ENCODE measurements at places on chromosomes 7 and 10.

GRCh38 chr10:93074597-93075368 lies 1.1 kb downstream of the CYP26A1 start:
- DNase-seq: no peak

- no peak for DNase-seq
These were observed 41.1 kb downstream of the SUGCT start for GRCh38 chr7:40175725-40176510.

DNA sequence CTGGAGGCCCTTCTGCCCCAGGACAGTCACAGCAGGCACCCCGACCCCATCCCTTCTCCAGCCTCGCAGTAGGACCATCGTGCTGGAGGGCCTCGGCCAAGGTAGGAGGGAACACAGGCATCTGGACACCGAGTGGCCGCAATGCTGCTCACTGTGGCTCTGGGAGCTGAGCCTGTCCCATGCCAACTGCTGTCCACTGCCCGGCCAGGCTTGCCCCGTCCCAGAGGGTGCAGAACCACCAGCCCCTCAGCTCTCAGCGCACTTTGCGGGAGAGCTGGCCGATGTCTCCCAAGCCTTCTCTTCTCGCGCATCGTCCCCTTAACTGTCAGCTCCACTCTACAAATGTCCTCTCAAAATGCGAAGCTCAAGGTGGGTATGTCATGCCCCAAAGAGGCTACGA lies 197.2 kb downstream of the PTPRN2 start:
- DNase-seq: no peak

DNA sequence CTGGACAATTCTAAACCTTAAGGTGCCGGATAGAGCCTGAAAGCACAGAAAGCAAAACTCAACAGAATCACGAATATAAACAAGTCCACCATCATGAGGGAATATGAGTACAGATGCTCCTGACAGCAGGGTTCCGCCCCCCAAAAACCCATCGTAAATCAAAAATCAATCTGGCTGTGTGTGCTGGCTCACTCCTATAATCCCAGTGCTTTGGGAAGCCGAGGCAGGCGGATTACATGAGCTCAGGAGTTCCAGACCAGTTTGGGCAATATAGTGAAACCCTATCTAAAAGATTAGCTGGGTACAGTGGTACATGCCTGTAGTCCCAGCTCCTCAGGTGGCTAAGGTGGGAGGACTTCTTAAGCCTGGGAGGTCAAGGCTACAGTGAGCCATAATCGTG lies 12.2 kb downstream of the BUD31 start:
- no peak for DNase-seq

- no peak for DNase-seq
These were observed 64.4 kb upstream of the ADGRA1 start for GRCh38 chr10:133023216-133023843.

DNA sequence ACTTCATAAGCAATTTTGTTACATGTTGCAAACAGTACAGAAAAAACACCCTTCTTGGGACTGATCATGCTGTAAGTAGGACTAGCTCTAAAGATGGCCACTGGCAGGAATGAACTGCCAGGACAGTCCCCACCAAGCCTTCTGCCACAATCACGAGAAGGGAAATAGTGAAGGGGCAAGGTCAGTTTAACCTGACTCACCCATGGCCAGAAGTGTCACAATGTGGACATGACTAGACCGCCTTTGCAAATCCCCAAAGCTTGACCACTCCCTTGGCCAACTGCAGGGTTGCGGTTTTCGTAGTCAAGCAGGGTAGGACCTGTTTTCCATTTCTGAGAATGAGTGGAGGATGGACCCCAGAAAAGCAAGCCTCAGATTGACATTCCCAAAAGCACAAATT lies 19.4 kb upstream of the FRAT2 start:
- DNase-seq: peak; percentile 99

- DNase-seq: no peak
These were observed 43.9 kb upstream of the C1QL3 start for GRCh38 chr10:16565604-16566003.

- DNase-seq: no peak
These were observed 57.4 kb downstream of the LRRC4 start for GRCh38 chr7:127973832-127974231.

GRCh38 chr10:133252223-133252552 lies 14.5 kb downstream of the VENTX start:
- DNase-seq: no peak

DNA sequence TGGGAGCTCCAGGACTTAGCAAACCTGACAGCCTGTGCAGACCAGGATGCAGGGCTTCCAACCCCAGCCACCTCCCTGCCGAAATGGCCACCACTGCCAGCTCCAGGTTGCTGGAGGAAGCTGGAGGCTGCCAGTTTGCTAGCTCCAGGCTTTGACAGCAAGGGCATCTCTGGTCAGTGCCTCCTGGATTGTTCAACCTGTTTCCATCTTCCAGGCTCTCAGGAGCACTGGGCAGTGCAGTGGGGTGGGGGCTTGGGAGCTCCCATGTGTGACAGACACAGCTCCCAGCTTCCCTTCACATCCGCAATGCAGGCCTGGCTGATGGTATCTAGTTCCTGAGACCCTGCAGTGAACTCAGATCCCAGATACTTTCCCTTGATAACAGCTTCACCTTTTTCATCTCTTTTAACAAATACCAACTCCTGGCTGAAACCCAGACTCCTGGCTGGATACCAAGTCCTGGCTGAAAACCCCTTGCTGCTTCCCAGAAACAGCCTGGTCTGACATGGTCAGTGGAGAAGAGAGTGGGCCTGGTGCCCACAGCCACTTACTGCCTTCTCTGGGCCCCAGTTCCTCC lies 20.8 kb upstream of the RET start:
- no peak for DNase-seq

DNA sequence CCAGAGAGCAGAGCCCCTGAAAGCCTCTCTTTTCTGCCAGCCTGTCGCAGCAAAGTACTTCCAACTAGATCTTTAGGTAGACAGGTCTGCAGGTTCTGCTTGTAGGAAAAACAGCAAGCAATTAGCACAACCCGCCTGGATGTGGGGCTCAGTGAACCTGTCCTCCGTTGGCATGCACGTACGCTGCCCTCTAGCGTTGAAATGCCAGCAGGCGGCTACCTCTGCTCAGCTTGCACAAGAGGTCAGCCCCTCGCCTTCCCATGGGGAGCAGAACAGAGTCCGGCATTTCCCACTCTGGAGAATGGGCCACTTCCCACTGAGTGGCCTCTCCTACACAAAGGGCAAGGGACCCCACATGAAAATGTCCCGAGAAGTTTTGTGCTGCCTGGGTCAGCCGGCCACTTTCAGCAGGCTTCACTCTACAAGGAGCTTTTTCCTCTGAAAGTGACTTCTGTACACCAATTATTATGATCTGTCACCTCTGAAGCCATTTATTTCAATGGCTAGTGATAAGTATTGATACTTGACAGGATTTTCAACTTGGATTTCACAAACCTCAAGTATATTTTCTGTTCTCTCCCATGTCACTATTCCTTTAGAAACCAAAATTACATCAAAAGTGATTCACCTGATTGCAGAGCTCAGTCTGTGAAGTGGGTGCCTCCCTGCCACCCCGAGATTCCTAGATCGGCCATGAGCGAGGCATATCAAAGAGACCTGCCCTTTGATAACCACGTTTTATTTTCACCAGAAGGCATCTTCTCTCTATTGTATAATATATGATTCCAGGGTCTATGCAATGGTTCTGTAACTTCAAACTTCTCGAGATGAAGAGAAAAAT lies 56.7 kb downstream of the JCAD start:
- DNase-seq: peak; percentile 68

DNA sequence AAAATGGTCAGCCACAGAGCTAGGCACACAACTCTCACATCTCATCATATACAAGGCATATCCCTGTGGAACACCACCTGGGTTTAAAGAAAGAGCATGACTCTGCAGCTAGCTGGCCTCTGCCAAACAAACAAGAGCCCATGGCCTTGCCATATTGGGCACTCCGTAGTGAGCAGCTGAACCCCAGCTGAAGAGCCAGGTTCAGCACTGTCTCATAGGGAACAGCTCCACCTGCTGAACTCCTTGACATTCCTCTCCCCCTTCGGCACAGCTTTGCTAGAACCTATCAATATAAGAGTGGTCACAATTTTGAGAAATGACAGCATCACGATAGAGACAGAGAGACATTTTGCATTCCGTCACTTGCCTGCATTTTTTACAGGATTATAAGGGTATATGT lies 20.0 kb downstream of the SORCS1 start:
- DNase-seq: no peak

DNA sequence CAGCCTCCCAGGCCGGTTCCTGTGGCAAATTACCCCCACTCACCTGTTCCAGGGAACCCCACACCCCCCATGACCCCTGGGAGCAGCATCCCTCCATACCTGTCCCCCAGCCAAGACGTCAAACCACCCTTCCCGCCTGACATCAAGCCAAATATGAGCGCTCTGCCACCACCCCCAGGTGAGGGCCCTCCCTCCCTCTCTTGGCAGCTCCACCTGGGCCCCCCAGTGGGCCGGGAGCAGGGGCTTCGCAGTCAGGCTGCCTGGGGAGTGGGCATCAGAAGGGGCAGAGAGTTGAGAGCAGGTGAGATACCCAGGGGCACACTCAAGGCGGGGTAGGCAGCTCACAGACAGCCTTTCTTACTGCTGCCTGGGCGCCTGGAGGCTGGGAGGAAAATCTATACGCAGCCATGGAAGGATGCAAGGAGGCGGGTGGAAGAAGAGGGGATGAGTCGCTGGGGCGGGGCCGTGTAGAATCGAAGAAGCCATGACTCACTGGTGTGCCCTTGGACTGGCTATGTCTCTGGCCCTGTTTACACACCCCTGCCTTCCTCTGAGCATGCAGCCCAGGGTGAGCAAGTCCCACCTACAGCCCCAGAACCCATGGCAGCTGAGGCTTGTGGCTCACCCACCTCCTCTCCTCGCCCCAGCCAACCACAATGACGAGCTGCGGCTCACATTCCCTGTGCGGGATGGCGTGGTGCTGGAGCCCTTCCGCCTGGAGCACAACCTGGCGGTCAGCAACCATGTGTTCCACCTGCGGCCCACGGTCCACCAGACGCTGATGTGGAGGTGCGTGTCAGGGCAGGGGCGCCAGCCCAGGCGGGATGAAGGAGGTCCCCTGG lies 48.6 kb upstream of the PPIF start:
- DNase-seq: peak; percentile 93

DNA sequence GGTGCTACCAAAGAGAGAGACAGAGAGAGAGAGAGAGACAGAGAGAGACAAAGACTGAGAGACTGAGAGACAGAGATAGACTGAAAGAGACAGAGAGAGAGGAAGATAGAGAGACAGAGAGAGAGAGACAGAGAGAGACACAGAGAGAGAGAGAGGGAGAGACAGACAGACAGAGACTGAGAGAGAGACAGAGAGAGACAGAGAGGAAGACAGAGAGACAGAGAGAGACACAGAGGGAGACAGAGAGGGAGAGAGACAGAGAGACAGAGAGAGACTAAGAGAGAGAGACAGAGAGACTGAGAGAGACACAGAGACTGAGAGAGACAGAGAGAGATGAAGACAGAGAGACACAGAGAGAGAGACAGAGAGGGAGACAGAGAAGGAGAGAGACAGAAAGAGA lies 91.2 kb downstream of the SFMBT2 start:
- DNase-seq: no peak

All from suppressor macrophage treated with lipopolysaccharide for 1 hour (primary cell).